Left cardiac atrium (tissue), 4 donors: ENCODE measurements at places on chromosomes 4 and X. TPM values are rescaled to one million over a fixed set of nuclear protein-coding genes. Genes with fewer than 3 reads are reported as not detected.

DNA sequence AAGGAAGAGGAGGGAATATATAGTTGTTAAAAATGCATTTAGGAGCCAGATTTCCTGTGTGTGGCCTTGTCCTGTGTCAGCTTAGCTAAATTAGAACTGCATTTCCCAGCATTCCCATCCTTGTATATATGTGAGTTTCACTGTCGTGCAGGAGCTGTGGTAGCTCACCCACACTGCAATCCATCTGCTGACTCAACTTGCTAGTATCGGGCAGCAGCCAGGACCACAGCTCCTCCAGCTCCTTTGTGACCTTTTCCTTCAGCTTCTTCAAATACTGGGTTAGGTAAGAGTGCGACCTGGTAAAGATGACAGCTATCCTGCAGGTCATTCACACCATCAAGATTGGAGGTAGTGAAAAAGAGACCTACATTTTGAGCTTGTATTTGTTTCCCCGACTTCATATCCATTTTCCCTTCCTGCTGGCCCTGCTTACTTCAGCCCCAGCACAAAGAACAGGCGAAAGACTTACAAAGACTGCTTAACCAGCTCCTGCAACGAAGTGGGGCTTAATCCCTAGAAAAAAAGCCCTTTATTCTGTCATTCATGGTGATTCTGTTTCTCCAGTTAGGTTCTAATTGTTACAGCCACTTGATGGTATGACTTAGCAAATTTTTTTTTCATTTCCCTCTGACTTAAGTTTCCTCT lies 11.4 kb downstream of the ASIC5 start:
- no peak for DNase-seq

GRCh38 chrX:56812515-56813105 lies 83.6 kb downstream of the NBDY start:
- no peak for DNase-seq

Gene FAM9C
- not detected for total RNA-seq

Gene F8A2
- total RNA-seq: not detected

Gene PRRG3
- 0.18 TPM for total RNA-seq

GRCh38 chr4:98343626-98344025 lies 82.4 kb downstream of the RAP1GDS1 start:
- no peak for DNase-seq

DNA sequence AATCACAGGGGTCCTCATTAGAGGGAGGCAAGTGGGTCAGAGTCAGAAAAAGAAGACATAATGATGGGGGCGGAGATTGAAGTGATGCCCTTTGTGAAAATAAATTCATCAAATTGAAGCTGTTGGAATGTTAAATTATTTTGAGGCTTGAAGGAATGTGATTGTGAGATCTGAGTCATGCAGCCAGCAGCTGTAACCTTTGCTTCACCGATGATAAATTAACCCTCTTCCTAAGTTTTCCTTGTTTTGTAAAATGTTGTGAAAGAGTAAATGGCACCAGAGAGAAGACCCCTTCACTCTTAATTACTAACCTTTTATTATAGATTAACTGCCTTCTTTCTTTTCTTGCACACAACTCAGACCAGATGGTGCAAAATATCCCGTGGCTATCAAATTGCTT lies 47.7 kb upstream of the FAM9A start:
- no peak for DNase-seq

- DNase-seq: no peak
These were observed 22.2 kb downstream of the BOD1L1 start for GRCh38 chr4:13605330-13605729.

DNA sequence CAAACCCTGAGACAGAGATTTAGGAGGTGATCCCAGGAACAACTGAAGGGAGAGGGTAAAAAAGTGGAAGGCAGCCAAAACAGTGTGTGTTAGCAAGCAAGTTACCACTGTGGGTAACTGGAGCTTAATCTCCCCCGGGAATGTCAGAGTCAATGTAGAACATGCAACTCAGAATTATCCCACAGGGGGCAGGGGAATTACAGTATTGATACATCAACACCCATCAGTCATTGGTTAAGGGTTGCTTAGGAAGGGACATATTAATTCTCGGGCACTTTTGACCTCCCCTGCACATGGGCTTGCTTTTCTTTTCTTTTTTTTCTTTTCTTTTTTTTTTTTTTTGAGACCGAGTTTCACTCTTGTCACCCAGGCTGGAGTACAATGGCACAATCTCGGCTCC lies 29.3 kb downstream of the CXorf58 start:
- DNase-seq: no peak

DNA sequence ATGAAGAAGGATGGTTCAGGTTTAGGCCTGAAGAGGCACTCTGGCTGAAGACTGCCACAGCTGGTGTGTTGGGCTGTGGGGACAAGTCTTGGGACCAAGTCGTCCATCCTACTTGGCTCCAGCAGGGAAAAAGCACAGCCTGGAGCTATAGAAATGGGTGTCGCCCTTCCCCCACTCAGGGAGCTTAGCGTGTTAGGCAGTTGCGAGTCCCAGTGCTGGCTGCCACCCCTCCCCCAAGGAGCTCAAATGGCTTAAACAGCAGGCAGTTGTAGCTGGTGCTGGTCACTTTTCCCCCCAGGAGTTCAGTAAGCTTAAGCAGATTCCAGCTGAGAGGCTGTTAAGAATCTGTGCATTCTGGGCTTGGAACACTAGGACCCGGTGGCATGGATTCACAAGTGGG lies 319.5 kb upstream of the POF1B start:
- DNase-seq: no peak

DNA sequence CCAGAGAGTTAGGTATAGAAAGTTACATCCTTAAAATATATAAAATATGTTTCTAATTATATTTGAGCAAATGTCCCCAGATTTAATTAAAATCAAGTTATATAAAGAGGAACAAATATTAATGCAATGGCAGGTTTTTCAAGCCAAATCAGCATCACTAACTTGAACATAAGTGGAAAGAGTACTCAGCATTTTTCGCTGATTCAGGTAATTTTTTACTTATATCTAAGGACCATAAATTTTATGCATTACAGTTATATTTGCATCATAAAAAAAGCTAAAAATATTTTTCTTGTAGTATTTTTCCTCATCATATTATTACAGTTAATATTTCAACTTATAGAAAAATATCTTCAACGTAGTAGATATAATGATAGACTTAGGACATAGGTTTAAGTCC lies 1047.4 kb downstream of the FAM133A start:
- DNase-seq: no peak

Gene PSAPL1
- not detected for total RNA-seq

- no peak for DNase-seq
These were observed 2.1 kb downstream of the GUCY1A1 start for GRCh38 chr4:155668707-155669220.

Gene CSAG2
- not detected for total RNA-seq

GRCh38 chrX:50671661-50672060 lies 142.3 kb downstream of the SHROOM4 start:
- DNase-seq: no peak

GRCh38 chr4:7218686-7219085 lies 26.3 kb downstream of the SORCS2 start:
- no peak for DNase-seq

DNA sequence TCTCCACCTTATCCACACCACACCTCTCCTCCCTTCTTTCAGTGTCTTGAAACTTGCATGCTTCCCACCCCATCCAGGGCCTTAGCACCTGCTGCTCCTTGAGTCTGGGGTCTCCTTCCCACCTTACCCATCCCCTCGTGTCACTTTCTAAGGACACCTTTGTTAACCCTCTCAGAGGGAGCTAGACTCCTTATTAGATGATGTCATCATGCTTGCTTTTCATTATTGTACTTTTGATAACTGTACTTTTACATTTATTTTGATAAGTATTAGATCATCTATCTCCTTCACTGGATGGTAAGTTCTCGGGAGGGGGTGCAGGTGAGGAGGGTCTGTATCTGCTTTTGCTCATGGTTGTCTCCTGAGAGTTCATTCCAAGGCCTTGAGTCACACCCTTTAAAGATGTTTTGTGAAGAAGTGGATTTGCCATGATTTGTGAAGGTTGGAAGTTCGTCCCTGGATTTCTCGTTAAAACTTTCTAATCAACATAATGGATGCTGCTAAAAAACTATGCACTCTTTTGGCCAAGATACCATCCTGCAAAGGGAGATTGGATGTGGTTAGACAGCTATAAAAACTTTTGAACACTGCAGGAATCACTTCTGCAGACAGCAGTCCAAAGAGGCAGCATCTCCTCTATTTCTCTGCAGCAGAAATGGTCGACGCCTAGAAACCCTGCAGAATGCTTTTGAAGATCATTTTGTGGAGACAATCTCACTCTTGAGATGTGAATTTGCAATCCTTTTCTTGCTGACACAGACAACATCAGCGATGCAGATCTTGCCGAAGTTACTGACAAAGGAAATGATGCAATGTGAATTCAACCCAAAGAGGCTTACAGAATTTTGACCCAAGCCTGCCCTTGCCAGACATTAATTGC lies 69.6 kb downstream of the ENPP6 start:
- DNase-seq: no peak

- no peak for DNase-seq
These were observed 38.8 kb downstream of the MTM1 start for GRCh38 chrX:150607201-150607600.

- DNase-seq: no peak
These were observed 57.2 kb downstream of the CPZ start for GRCh38 chr4:8649631-8650361.

- DNase-seq: no peak
These were observed 88.3 kb upstream of the BMP2K start for GRCh38 chr4:78687818-78688217.

Gene POU3F4
- total RNA-seq: not detected

DNA sequence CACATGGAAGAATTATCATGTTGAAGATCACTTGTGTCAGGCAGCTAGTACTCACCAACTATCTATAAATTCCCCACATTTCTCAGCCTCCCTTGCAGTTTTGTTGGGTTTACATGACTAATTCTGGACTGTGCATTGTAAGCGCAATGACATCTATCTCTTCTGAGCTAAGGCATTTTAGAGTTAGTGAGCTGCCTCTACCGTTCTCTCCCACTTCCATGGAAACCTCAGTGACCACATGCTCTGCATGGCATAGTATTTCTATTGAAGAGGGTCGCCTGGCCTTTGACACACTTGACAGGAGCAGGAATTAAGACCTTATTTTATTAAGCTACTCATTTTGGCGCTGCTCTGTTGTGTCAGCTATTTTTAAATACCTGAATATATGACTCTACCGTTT lies 67.5 kb upstream of the NPY2R start:
- DNase-seq: no peak

DNA sequence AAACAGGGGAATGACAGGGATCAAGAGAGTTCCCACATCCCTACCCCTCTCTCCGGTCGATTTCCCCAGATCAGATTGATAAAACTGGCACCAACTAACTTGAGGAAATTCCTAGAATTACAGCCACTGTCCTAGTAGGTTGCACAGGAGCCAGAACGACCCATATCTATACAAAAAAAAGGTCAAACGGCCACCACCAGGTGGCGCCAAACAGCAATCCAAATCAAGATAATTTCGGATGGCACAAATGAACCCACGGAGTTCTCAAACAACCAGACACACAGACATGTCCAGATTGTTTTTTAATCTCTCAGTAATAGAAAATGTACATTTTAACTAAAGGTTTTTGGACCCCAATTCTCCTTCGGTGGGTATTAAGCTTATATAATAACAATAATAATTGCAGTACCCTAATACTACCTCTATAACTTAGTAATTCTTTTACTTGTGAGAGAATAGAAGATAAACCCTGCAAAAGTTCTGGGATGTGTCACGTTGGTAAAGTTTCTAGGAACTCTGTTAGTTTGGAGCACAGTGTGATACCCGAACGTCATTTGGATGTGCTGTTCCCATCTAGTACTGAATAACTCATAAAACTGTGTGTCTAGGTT lies 212.6 kb downstream of the SPOCK3 start:
- peak; percentile 64 for DNase-seq

DNA sequence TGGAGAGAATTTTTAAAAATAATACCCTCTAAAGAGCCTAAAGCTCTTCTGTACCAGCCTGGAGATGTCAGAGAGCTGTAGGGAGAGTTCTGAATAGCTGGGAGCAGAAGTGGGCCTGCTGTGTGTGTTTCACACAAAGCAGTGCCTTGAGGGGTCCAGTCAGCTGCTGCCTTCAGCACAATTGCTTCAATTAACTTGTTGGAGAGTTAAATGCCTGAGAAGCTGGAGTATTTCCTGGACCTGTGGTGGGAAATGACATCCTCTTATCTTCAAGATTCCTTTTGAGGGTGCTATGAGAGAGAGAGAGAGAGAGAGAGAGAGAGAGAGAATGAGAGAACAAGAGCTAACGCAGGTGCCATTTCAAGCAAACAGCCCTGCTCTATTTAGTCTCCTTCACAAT lies 96.2 kb upstream of the IL1RAPL2 start:
- DNase-seq: no peak

GRCh38 chr4:172813359-172813923 lies 355.2 kb upstream of the GALNT7 start:
- no peak for DNase-seq

DNA sequence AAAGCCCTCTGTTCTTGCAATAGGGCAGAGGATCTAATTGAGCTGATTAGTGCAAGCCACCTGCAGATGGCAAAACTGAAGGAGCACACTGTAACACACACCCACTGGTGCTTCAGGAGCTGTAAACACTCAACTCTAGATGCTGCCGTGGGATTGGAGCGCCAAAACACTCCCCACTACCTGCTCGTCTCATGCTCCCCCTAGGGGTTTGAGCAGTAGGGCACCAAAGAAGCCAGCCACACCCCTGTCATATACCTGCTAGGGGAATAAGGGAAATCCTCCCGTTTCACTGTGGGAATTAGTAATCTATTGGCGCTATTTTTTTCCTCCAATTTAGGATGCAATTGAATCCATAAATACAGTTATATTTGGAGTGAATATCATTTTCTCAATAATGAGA lies 360.2 kb downstream of the GLUD2 start:
- no peak for DNase-seq

GRCh38 chr4:59869559-59869958 lies 1330.6 kb upstream of the ADGRL3 start:
- no peak for DNase-seq

Gene ARHGAP36
- not detected for total RNA-seq

DNA sequence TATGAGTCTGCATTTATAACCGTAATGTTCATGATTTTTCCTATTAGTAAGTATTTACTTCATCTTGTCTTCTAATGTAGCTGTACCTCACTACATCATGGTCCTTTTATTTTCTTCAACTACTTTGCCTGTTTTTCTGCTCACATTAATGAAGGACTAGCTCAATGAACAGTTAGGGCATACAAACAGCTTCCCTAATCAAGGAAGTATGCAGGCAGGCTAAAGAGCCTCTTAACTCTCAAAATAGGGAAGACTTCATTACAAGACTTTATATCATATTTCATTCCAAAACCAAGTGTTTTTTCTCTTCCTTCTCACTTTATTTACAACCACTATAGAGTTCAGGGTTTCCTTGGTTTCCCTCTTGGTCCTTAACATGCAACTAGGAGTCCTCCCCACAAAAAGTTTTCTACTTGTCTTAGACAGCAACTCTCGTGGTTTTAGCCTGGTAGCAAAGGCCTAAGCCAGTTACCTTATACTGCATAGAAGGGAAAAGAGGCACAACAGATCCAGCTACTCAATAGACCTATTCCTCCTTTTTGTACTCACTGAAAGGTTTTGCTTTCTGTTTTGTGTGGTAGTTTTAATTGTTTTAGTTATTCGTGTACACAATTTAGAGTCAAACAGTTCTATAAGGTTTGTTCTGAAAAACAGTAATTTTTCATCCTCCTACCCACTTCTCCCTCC lies 40.8 kb downstream of the SMIM14 start:
- DNase-seq: no peak

Gene SLC2A9
- 12.4 TPM for total RNA-seq

Gene ALB
- total RNA-seq: 1.5 TPM
